ENCODE measurements at places on chromosomes 5 and 9.
A peak's percentile ranks its signal among the peaks of the same experiment; 100 is the strongest.

DNA sequence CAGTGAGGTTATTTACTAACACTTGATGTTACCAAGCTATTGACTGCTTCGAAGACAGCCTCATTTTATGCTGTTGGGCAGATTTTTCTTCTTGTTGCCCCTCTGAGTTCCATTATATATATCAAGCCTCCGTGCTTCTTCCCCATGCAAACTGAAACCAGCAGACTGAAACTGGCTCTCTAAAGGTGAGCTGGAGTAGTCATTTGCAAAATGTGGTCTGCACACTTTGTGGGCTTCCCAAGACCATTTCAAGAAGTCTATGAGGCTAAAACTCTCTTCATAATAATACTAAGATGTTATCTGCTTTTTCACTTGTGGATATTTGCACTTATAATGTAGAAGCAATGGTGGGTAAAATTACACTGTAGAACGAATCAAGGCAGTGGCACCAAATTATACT, 13.9 kb downstream of the SLC36A1 start:
- no peak overlapping the region for H3K27ac ChIP-seq
- H3K4me1 ChIP-seq: peaks cover 9% of the 10 kb centered on the region
- H3K36me3 ChIP-seq: no peaks in the 10 kb centered on the region
- no peaks in the 10 kb centered on the region for H3K27me3 ChIP-seq

- no peak overlapping the region for H3K4me3 ChIP-seq
- H3K27me3 ChIP-seq: no peaks in the 10 kb centered on the region
- no peak overlapping the region for H3K27ac ChIP-seq
- DNase-seq: no peak
These were observed 220.0 kb downstream of the GOLPH3 start for GRCh38 chr5:31954091-31954490.

- DNase-seq: no peak
- H3K36me3 ChIP-seq: no peaks in the 10 kb centered on the region
- peaks cover 13% of the 10 kb centered on the region for H3K4me1 ChIP-seq
These were observed 61.2 kb upstream of the TAF11L2 start for GRCh38 chr5:17436761-17437221.

GRCh38 chr9:129328355-129329042, 150.4 kb upstream of the IER5L start:
- H3K4me1 ChIP-seq: peaks cover 10% of the 10 kb centered on the region
- H3K4me3 ChIP-seq: no peak overlapping the region
- DNase-seq: no peak

- H3K27me3 ChIP-seq: no peaks in the 10 kb centered on the region
- no peak for DNase-seq
- H3K4me3 ChIP-seq: no peak overlapping the region
- H3K4me1 ChIP-seq: peaks cover 13% of the 10 kb centered on the region
- peaks cover 20% of the 10 kb centered on the region for H3K36me3 ChIP-seq
- H3K27ac ChIP-seq: peak overlapping the region; percentile 7
These were observed 53.5 kb downstream of the NUP214 start for GRCh38 chr9:131178926-131179325.

DNA sequence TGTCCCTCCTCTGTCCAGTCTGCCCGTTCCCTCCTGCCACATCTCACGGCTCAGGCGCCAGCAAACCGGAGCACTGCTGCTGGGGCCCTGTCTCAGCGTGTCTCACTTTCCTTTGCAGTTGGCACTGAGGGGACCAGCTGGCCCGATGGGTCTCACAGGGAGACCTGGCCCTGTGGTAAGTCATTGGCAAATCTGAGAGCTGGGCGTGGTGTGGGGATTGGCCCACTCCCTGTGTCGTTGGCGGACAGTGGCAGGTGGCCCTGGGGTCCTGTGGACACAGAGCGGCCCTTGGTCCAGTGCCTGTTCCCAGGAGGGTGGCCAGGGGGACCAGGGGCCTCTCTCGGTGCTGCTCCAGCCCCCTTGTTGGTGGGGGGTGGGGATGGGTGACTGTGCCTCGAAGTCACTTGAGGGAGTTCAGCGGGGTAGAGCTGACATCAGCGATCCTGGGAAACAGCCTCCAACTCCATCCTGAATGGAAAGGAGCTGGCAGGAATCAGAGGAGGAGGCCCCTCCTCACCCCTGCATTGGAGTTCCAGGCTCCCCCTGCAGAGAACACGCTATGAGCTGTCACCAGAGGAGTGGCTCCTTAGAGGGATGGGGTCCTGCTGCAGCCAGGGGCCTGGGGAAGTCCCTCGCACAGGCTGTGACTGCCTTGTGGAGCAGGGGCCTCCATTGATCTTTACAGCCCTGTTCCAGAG, 111.0 kb downstream of the COL5A1 start:
- no peak overlapping the region for H3K4me3 ChIP-seq
- H3K4me1 ChIP-seq: no peaks in the 10 kb centered on the region

DNA sequence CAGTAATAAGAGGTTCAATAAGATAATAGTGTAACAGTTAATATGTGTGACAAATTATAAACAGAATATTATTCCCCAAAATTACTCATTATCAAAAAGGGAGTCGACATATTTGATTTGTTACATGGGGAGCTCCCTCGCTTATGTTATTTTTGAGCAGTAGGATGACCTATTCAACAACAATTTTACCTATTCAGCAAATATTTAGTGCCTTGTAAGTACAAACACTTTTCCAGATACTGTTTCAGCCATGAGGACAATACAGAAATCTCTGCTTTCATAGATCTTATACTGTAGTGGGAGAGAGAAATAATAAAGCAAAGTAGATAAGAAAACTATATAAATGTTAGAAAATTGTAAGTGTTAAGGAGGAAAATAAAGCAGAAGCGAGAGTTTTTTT, 1342.8 kb upstream of the WWC1 start:
- no peak for DNase-seq
- no peaks in the 10 kb centered on the region for H3K4me1 ChIP-seq
- no peak overlapping the region for H3K27ac ChIP-seq
- H3K36me3 ChIP-seq: no peaks in the 10 kb centered on the region
- H3K27me3 ChIP-seq: no peaks in the 10 kb centered on the region

GRCh38 chr9:4654084-4654483, 8.0 kb upstream of the PLPP6 start:
- no peak for DNase-seq
- no peaks in the 10 kb centered on the region for H3K27me3 ChIP-seq
- H3K36me3 ChIP-seq: no peaks in the 10 kb centered on the region
- H3K4me3 ChIP-seq: no peak overlapping the region
- no peak overlapping the region for H3K27ac ChIP-seq

GRCh38 chr9:91186632-91187108, 175.0 kb downstream of the AUH start:
- no peaks in the 10 kb centered on the region for H3K36me3 ChIP-seq
- H3K27ac ChIP-seq: no peak overlapping the region
- DNase-seq: no peak
- H3K4me1 ChIP-seq: peaks cover 3% of the 10 kb centered on the region

DNA sequence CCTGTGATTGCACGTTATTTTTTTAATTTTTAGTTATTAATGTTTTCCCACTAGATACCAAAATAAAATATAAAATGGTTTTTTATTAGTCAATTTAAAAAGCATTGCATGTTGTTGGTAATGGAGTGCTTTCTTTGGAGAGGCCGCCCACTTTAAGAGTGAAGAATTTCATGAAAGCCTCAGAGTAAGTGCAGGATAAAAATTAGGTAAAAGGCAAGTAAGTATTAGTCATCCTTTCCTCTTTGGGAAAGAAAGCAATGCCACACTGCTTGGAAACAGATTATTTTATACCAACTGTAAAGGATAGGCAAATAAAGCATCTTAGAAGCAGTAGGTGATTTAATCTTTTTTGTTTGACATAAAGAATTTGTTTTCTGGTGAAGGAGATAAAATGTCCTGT, 62.9 kb downstream of the HSD17B4 start:
- H3K27ac ChIP-seq: no peak overlapping the region
- no peak for DNase-seq
- no peaks in the 10 kb centered on the region for H3K27me3 ChIP-seq
- H3K36me3 ChIP-seq: peaks cover 11% of the 10 kb centered on the region
- no peak overlapping the region for H3K4me3 ChIP-seq
- no peaks in the 10 kb centered on the region for H3K4me1 ChIP-seq

- H3K27me3 ChIP-seq: no peaks in the 10 kb centered on the region
- H3K4me3 ChIP-seq: peak overlapping the region; percentile 94
- peak overlapping the region; percentile 89 for H3K27ac ChIP-seq
- DNase-seq: no peak
- H3K36me3 ChIP-seq: peaks cover 2% of the 10 kb centered on the region
These were observed 421 bp upstream of the DEPDC1B start for GRCh38 chr5:60700416-60700757.

DNA sequence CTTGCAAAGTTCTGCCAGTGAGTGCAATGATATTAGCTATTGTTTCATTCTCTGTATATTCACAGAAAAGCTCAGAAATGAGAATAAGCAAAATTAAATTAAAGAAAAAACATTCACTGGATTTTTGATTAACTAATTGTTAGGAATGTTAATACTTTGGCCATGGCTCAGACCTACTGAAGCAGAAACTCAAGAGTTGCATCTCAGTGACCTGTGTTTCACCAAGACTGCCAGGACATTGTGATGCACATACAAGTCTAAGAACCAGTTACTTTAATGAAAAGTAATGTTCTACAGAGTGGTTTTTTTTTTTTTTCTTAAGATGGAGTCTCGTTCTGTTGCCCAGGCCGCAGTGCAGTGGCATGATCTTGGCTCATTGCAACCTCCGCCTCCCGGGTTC, 464.9 kb upstream of the NMUR2 start:
- no peaks in the 10 kb centered on the region for H3K4me1 ChIP-seq
- no peak overlapping the region for H3K27ac ChIP-seq
- no peak for DNase-seq
- no peak overlapping the region for H3K4me3 ChIP-seq
- no peaks in the 10 kb centered on the region for H3K27me3 ChIP-seq

GRCh38 chr5:169935762-169936161, 44.5 kb downstream of the INSYN2B start:
- H3K27ac ChIP-seq: no peak overlapping the region
- H3K27me3 ChIP-seq: no peaks in the 10 kb centered on the region
- peaks cover 5% of the 10 kb centered on the region for H3K36me3 ChIP-seq
- no peak overlapping the region for H3K4me3 ChIP-seq
- peaks cover 4% of the 10 kb centered on the region for H3K4me1 ChIP-seq

- peaks cover 25% of the 10 kb centered on the region for H3K4me1 ChIP-seq
- no peaks in the 10 kb centered on the region for H3K36me3 ChIP-seq
These were observed 644 bp upstream of the CTNNAL1 start for GRCh38 chr9:109013679-109014607.

DNA sequence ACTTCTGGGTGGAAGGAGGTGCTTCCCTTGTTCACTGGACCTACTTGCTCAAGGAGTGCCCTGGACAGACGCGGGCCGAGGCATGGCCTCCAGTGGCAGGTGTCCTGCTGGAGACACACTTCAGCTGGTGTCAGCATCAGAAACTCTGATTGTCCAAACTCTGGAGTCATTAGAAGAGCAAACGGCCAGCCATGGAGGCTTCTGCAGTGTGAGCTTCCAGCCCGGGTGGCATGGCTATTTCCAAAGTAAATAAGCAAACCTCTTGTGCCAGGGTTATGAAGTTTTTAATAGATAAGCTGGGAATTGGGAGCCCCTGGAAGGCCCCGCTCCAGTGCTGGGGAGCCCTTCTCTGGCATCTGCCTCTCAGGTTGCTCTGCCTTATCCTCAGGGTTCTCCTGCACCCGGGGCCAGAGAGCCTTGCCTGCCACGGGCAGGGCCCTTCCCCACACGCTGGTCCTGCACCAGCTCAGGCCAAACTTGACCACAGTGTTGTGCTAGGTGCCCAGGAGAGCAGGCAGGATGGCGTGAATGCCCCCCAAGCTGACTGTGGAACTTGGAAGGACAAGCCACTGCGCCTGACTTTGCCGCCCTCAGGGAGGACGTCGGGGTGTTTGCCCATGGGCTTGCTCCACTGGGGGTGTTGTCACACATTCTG, 285.6 kb downstream of the GADD45G start:
- no peak overlapping the region for H3K27ac ChIP-seq
- no peak overlapping the region for H3K4me3 ChIP-seq
- no peaks in the 10 kb centered on the region for H3K36me3 ChIP-seq
- H3K4me1 ChIP-seq: no peaks in the 10 kb centered on the region
- peaks cover 4% of the 10 kb centered on the region for H3K27me3 ChIP-seq

DNA sequence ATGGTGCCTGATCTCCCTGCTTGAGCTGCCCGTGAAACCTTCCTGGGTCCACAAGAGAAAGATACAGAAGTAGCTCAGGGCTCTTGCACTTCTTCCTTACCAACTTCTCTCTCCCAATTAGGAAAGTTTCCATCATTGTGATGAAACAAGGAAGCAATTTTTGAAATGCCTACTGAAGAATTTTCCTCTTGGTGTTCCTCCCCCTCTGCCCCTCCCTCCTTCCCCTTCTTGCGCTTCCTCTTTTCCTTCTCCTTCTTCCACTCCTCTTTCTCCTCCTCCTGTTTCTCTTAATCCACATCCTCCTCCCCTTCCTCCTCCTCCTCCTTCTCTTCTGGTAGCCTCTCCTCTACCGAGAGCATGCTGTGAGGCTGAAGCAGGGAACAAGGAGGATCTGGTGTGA, 36.3 kb upstream of the OTULINL start:
- H3K36me3 ChIP-seq: no peaks in the 10 kb centered on the region
- no peak overlapping the region for H3K27ac ChIP-seq
- DNase-seq: no peak
- no peak overlapping the region for H3K4me3 ChIP-seq
- no peaks in the 10 kb centered on the region for H3K4me1 ChIP-seq
- H3K27me3 ChIP-seq: no peaks in the 10 kb centered on the region

- H3K27ac ChIP-seq: no peak overlapping the region
- no peaks in the 10 kb centered on the region for H3K36me3 ChIP-seq
- no peak for DNase-seq
- no peaks in the 10 kb centered on the region for H3K4me1 ChIP-seq
These were observed 810.9 kb upstream of the ACO1 start for GRCh38 chr9:31573561-31573960.

DNA sequence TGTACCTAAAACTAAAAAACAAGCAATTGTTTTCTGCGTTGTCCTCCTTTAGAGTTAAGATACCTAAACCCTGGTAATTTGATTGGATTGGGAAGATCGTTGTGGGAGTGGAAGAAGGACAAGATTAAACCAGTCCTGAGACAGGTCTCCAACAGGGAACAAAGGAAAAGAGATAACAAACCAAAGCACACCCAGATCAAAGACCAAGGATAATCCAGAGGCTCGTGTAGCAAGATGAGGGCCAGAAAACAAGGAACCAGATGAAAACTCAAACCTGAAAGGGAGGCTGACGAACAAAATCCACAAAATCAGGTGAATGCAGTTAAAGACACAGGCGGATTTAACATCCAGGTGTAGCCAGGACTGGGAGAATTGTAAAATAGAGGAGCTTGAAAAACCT, 618.1 kb downstream of the SLCO4C1 start:
- DNase-seq: no peak
- H3K27me3 ChIP-seq: no peaks in the 10 kb centered on the region
- H3K4me1 ChIP-seq: no peaks in the 10 kb centered on the region
- H3K4me3 ChIP-seq: no peak overlapping the region
- H3K36me3 ChIP-seq: no peaks in the 10 kb centered on the region

DNA sequence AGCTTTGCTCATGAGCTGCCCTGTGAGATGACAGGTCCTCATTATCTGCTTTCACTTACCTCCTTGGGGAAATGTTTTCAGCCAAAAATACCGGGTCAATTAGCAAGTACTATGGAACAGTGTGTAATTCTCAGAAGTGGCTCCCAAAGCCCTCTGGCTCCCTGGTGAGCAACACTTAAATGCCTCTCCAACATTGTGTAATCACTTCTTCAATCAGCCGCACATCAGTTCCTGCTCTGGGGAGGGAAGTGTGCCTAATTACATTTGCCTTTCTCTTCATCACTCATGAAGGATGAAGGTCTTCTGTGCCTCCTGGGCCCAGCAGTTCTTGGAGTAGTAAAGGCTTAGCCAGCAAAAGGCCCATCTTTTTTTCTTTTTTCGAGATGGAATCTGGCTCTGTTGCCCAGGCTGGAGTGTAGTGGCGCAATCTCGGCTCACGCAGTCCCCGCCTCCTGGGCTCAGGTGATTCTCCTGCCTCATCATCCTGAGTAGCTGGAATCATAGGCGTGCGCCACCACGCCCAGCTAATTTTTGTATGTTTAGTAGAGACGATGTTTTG, 23.1 kb downstream of the NIM1K start:
- H3K4me3 ChIP-seq: no peak overlapping the region
- no peaks in the 10 kb centered on the region for H3K36me3 ChIP-seq
- H3K27me3 ChIP-seq: no peaks in the 10 kb centered on the region
